CD4-positive, alpha-beta T cell treated with Interleukin-12 subunit alpha and Interleukin-12 subunit beta, for 1 hour (primary cell): ENCODE measurements at places on chromosomes 5 and 9.

- DNase-seq: no peak
These were observed 20.0 kb upstream of the RGMB start for GRCh38 chr5:98753507-98753906.

GRCh38 chr5:20514145-20514544 lies 526.1 kb upstream of the CDH18 start:
- DNase-seq: no peak

GRCh38 chr5:56688402-56688801 lies 126.9 kb upstream of the MAP3K1 start:
- DNase-seq: no peak

DNA sequence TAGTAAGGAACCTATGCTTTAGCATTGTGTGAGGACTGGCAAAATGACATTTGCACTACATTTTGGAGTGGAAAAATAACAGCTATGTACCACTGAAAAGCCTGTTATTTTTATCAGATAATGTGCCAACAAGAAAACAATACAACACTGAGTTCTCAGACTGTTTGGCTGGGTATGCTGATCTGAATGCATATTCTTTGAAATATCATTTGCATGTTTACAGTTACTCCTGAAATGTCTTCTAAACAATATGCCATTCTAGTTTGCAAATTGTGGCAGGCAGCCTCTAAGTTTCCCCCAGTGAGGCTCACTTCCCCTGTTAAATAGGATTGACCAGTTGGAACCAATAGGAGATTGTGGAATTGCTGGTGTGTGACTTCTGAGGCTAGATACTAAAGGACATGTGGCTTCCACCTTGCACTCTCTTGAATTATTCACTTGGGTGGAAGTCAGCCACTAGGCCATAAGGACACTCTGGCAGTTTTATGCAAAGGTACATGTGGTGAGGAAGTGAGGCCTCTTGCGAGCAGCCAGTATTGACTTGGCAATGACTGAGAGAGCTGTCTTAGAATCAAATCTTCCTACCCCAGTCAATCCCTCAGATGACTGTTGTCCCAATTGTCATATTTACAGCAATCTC lies 250.4 kb upstream of the PCSK5 start:
- DNase-seq: no peak

- no peak for DNase-seq
These were observed 68.4 kb downstream of the ACTBL2 start for GRCh38 chr5:57414191-57414590.

DNA sequence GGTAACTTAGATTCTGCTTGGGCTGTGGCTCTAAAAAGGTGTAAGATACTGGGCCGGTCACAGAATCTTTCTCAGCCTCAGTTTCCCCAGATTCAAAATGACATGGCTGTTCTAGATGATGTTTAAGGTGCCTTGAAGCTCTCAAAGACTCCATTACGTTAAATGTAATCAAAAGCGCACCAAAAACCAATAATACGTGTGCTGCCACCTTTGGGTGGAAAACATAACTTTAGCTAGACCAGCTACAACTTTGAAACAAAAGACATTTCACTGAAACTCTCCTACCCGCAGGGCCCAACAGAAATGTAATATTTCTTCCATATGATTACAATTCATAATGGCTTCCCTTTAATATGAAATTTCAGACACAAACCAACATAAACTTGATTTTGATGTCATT lies 35.0 kb upstream of the PCSK5 start:
- no peak for DNase-seq

DNA sequence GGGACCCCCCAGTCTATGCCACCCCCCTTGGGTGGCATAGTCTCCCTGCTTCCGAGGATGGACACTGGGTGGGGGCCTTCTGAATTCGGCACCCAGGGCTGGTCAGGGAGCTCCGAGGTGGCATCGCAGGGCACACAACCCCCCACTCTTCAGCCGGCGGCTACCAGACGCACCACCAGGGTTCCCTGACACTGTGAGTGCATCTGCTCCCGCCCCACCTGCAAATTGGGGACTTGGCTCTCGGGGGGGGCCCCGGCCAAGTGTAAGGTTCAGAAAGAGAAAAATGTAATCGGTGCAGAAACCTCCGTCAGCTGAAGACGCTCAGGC lies 12.7 kb upstream of the QSOX2 start:
- no peak for DNase-seq

DNA sequence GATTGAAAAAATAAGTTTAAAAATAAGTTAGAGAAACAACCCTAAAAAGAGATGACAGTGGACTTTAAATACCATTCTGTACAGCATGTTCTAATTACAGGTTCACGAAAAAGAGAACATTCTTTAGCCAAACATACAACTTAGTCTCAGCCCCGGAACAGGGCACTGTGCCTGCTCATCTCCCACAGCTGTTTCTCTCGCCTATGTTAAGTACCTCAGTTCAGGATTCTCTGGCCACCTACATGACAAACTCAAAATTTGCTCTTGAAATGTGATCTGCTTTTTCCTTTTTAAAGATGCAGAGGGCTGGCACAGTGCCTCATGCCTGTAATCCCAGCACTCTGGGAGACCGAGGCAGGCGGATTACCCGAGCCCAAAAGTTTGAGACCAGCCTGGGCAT lies 52.3 kb downstream of the MYO10 start:
- no peak for DNase-seq

DNA sequence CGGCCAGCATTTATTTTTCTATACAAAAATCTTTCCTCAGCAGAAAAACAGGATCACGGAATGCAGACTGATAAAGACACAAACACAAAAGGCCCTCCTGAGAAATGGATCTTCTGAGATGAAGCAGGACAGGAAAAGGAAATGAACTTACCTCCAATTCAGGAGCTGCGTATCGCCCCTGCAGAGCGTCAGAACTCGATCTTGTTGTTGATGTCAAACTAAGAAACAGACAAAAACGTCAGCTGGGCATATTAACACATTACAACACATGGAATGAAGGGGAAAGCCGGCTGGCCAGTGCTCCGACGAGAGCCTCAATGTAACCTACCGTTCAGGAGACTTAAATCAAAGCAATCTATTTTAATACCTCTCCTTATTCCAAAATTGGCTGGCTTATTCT lies 105.1 kb downstream of the SERINC5 start:
- no peak for DNase-seq

- DNase-seq: no peak
These were observed 578.0 kb downstream of the EFNA5 start for GRCh38 chr5:107092695-107093094.

GRCh38 chr5:107809201-107810034 lies 138.7 kb upstream of the EFNA5 start:
- DNase-seq: no peak

- DNase-seq: no peak
These were observed 63.7 kb upstream of the IFNK start for GRCh38 chr9:27460226-27461023.
